Ovary (tissue), 10 donors: ENCODE measurements at places on chromosomes 3 and 15.

- DNase-seq: no peak
These were observed 139.0 kb downstream of the CTNNB1 start for GRCh38 chr3:41338276-41338675.

GRCh38 chr3:22659651-22660475, 543.3 kb upstream of the UBE2E2 start:
- DNase-seq: no peak

GRCh38 chr3:133863911-133864310, 31.8 kb downstream of the RAB6B start:
- DNase-seq: no peak

DNA sequence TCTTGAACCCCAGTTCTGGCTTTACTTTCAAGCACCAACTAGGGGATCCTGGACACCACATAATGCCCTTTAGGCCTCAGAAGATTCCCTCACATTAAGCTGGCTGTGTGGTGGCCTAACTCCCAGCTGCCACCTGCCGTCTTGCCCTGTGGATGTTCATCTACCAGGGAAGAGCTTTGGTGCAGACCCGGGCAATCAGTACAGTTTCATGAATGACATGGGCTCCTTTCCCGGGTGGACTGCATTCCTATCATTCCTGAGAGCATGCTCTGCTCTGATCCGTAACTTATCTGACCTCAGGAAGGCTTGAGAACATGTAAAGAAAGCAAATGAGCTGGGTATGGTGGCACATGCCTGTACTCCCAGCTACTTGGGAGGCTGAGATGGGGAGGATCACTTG, 50.0 kb upstream of the GSK3B start:
- DNase-seq: no peak

DNA sequence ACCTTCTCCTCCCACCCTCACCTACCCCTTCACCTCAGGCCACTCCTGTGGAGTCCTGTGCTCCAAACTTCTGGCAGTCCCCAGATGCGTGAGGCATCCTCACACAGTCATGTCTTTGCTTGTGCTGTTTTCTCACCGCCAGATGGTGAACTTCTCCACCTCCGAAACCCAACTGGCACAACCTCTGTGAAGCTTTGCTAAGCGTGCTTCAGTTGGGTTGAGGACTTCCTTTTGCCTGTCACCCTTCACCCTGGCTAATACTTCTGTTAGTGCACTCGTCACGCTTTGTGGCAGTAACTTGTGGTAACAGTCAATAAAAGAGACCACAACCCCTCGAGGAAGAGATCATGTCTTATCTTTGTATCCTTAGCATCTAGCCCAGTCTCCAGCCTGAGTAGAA, 42.0 kb upstream of the SKOR1 start:
- DNase-seq: no peak

GRCh38 chr15:63395730-63396151, 14.1 kb upstream of the CA12 start:
- no peak for DNase-seq

DNA sequence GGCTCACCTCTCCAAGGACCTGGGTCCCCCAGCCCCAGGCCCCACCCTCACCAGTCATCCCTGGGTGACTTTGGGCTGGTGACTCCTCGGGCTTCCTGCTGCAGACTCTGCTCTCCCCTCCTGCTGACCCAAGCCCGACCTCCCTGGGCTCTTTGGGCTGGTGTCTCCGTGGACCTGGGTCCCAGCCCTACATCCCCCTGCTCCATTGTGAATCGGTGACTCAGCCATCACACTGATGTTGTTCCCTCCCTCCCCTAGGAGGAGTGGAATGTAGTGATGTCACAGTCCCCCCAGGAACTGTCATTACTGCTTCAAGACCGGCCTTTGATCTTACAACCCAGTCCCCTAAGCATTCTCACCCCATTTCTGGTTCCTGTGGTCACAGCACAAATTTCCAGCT, 83.7 kb downstream of the ADAMTS7 start:
- no peak for DNase-seq

DNA sequence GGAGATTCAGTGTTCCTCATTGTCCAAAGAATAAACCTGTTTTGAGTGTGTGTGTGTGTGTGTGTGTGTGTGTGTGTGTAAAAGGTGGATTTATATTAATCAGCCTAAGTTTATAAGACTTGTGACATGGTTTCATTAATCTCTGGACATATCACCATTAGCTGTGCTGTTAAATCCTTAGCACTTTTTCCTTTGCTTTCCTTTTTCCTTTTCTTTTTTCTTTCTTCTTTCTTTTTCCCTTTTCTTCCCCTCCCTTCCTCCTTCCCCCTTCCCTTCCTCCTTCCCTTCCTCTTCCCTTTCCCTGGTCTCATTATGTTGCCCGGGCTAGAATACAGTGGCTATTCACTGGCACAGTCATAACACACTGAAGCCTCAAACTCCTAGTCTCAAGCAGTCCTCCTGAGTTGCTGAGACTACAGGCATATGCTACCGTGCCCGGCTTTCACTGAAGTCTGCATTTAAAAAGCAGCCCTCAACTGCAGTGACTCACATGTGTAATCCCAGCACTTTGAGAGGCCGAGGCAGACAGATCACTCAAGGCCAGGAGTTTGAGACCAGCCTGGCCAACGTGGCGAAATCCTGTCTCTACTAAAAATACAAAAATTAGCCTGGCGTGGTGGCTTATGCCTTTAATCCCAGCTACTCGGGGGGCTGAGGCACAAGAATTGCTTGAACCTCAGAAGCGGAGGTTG, 28.6 kb upstream of the ITPKA start:
- no peak for DNase-seq

DNA sequence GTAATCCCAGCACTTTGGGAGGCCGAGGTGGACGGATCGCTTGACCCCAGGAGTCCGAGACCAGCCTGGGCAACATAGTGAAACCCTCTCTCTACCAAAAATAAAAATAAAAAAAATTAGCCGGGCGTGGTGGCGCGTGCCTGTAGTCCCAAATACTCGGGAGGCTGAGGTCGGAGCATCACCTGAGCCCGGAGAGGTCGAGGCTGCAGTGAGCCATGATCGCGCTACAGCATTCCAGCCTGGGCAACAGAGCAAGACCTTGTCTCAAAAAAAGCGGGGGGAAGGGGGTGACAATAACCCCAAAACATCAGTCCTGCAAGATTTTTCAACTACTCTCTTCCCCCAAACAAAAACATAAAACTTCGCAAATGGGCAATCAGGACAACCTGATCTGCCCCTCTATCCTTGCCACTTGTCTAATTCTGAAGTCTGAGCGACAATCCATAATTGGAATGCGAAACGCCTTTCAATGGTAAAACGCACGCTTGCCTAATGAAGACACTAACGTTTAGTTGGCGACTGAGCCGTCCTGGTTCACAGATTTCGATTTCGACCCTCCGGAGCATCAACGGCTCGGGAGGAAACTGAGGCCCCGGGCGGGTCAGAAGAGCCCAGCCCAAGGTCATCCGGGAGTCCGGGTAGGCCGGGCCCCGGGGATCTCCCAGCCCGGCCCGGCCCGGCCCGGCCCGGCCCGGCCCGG, 868 bp downstream of the BTBD1 start:
- no peak for DNase-seq

DNA sequence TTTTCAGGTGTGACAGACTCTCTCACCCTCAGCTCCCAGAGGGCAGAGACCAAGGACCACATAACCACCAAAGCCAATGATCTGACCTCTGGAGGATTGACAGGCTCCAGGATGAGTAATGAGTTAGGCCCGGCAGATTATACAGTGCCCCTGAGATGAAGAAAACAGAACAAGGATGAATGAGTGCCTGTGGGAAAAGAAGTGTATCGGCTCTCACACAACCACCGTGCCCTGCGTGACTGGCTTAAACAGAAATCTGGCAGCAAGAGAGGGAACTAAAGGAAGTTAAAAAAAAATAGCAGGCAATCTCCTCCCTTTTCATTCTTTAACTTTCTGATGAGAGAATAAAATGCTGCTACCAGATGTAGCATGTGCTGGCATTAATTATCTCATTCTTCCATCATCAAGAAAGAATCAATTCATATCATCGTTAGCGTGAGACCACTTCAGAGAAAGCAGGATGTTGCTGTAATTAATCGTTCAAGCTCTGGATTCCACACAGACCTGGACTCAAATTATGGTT, 227.5 kb upstream of the COL8A1 start:
- DNase-seq: no peak

- DNase-seq: peak; percentile 53
These were observed 767 bp downstream of the GLT8D1 start for GRCh38 chr3:52704611-52705437.

- no peak for DNase-seq
These were observed 82.4 kb upstream of the PLCL2 start for GRCh38 chr3:16802389-16802788.

DNA sequence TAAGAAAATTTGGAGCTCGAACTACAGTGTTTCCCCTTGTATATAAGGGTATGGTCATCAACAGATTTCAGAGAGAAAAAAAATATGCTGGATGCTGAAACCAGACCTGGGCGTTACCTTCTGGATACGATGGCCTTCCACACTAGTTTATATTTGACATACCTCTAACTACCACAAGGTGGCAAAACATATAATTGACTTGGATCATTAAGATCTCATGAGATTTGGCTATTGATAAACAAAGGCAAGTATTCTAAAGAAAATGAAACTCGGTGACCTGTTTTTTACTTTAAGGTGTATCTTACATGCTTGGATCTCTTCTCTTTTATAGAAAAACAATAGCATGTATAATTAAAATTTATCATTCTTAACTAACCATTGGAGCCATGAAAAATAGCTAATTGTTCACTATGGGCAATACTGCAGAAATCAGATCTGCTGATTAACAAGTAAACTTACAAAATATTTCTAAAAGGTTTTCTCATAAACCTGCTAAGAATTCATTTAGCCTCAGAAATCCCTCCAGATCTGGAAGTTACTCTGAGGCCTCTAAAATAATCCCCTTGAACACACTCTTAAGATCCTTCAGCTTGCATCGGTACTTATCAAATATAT, 300.6 kb upstream of the KCNH8 start:
- DNase-seq: no peak

DNA sequence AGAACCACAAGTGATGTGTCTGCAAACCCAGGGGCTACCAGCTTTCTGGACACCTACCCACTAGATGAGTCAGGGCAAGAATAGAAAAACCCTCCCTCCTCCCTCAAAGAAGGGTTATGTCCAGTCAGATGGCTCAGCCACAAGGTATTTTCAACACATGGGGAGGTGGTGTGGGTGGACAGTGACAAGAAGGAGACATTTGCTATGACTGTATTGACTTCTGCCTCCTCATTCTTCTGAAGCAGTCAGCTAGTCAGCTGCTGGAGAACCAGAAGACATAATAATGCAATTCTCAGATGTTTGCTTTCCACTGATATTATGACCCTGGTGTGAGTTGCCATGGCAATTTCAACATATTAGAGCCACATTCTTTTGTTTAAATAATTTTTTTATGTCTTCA, 66.7 kb upstream of the GOLGA8B start:
- no peak for DNase-seq

GRCh38 chr3:110789315-110789714, 282.3 kb upstream of the NECTIN3 start:
- no peak for DNase-seq

DNA sequence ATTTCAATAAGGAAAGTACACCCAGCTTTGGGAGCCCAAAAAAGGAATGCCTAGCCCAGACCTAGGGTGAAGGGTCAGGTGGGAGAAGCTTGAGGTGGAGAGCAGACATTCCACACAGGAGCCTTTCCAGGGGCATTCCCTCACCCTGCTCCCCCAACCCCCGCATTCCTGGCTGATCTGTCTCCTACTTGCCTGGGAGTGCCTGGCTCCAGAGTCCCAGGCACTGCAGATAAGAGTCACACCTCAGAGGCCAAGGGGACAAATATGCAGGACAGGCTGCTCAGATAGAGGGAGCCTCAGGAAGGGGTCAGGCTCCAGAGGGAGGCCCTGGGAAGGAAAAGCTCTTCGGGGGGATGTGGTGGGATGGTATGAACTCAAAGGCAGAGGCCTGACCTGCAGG, 20.8 kb upstream of the HCN4 start:
- no peak for DNase-seq

- DNase-seq: no peak
These were observed 540.1 kb downstream of the UNC13C start for GRCh38 chr15:54518156-54518882.

GRCh38 chr15:89628806-89629715, 26.2 kb downstream of the KIF7 start:
- DNase-seq: no peak

GRCh38 chr3:129618186-129618820, 11.8 kb upstream of the PLXND1 start:
- no peak for DNase-seq

DNA sequence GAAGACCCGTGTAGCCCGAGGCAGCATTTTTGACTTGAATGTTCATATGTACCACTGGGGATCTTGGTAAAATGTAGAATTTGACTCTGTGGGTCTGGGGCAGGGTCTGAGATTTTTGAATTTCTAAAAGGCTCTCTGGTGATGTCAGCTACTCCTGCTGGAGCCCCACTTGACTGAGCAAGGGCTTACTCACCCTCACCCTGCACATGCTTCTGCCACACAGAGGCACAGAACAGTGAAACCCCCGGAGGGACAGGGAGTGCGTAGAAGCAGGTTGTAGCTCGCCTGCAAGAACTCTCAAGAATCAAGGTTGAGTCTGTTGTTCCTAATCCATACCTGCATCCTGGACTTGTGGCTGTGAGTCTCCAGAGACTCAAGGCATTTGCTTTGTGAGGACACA, 41.1 kb downstream of the SLCO3A1 start:
- no peak for DNase-seq

DNA sequence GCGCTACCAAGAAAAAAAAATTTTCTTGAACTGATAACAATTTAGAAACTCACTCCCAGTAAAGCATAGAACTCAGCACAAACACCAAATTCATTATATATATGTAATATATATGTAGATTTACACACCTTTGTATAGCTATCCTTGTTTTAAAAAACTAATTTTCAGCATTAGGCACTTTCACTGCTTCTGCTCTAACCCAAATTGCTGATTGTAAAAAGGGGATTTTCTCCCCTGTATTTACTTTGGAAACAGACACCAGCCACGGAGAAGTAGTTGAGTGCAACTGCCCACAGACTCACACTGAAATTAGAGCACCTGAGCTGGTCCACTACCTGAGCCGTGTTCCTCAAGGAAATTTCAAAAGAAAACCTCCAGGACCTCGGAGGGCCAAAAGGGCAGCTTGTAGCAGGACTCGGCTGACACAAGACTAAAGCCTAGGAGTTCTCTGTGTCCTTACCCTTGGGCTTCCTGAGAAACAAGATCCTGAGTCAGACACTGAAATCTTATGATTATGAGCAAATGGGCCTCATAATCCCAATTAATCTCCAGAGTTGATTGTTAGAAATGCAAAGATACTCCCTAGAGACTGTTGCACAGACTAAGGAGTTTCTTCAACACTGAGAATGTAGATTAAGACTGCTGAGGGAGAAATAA, 106.0 kb downstream of the TNIK start:
- DNase-seq: no peak

GRCh38 chr3:141306276-141306675, 62.0 kb upstream of the ZBTB38 start:
- DNase-seq: no peak

GRCh38 chr3:56915966-56916586, 114.3 kb upstream of the ARHGEF3 start:
- no peak for DNase-seq

GRCh38 chr15:89753855-89754254, 2.8 kb upstream of the MESP1 start:
- no peak for DNase-seq

GRCh38 chr3:36248374-36248773, 131.9 kb upstream of the STAC start:
- DNase-seq: no peak

- DNase-seq: no peak
These were observed 826.1 kb downstream of the AGBL1 start for GRCh38 chr15:86905625-86906256.

- no peak for DNase-seq
These were observed 12.4 kb upstream of the SEC13 start for GRCh38 chr3:10333349-10333650.

- DNase-seq: peak; percentile 42
These were observed 2.8 kb downstream of the SQOR start for GRCh38 chr15:45637552-45638033.
